Glutamatergic neuron (in vitro differentiated cells): ENCODE measurements at places on chromosomes 2 and 18. TPM values are rescaled to one million over a fixed set of nuclear protein-coding genes. Genes with fewer than 3 reads are reported as not detected.

MPP4 gene
- total RNA-seq, result 0.25 TPM

ITGB6 gene
- not detected for total RNA-seq

RAD51AP2 gene
- not detected for total RNA-seq

ZNF519 gene
- 18.5 TPM for total RNA-seq

D2HGDH gene
- total RNA-seq, result 12.5 TPM

MC4R gene
- total RNA-seq, result not detected

DNA sequence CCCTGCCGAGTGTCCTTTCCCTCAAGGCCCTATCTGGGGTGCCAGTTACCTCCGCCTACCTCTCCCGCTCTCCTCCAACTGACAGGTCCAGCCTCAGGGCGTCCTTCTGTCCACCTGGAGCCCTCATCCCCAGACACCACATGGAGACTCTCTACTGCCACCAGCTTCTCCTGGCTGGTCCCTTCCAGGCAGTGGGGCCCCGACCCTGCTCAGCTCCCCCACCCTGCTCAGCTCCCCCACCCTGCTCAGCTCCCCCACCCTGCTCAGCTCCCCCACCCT lies 74.0 kb upstream of the ODC1 start:
- DNase-seq, result no peak

- DNase-seq, result no peak
These were observed 120.0 kb downstream of the EPHA4 start for GRCh38 chr2:221451862-221452788.

DNA sequence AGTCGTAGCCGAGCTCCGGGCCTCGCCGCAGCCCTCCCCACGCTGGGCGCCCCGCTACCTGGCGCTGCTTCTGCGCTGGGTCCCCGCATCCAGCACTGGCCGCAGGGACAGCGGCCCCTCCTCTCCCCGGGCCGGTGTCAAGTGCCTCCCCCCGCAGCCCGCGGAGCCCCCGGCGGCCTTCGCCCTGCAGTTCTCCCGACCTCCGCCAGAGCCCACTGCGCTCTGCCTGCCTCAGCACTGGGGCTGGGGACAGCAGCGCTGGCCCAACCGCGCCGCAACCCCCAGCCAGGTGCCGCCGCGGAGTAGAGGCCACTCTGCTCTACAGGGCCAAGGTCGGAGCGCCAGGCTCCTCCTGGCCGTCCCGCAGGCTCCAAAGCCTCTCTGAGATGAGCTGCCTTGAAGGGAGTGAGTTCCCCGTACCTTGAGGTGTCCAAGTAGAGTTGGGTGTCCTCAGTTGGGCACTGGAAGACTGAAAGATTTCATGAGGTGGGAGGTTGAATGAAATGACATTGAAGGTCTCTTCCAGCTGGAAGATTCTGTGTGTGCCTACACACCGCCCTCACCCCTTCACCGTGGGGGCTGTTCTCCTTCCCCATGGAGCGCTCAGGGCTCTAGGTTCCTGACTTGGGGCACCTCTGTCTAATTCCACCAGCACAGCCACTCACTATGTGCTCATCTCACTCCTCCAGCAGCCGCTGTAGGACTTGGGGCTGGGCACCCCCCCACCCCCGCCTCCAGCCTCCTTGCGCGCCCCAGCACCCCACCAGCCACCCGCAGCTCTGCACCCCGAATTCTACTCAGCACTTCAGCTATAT lies 854 bp upstream of the DNMT3A start:
- peak; percentile 91 for DNase-seq

GRCh38 chr2:231917280-231918066 lies 8.7 kb downstream of the NPPC start:
- no peak for DNase-seq

DNA sequence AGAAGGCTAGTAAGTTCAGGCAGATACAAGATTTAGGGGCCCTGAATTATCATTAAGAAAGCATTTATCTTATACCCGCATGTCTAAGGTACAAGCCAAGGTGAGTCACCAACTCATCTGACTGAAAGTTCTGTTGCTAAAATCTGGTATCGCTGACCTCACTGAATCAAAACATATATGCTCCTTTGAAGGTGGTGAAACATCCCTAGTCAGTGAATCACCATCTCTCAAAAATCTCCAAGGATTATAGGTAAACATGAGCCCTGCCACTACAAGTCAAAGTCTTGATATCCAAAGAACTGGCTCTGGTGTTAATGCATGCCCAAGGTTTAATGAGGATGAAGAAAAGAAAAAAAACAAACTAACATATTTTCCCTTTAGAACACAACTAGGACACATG lies 43.5 kb downstream of the IRS1 start:
- no peak for DNase-seq

- no peak for DNase-seq
These were observed 4.5 kb downstream of the SMARCAL1 start for GRCh38 chr2:216416571-216417307.

- DNase-seq, result no peak
These were observed 114.6 kb downstream of the ZEB2 start for GRCh38 chr2:144405321-144405720.

GRCh38 chr2:16251511-16252225 lies 311.3 kb downstream of the MYCN start:
- DNase-seq, result no peak

DNA sequence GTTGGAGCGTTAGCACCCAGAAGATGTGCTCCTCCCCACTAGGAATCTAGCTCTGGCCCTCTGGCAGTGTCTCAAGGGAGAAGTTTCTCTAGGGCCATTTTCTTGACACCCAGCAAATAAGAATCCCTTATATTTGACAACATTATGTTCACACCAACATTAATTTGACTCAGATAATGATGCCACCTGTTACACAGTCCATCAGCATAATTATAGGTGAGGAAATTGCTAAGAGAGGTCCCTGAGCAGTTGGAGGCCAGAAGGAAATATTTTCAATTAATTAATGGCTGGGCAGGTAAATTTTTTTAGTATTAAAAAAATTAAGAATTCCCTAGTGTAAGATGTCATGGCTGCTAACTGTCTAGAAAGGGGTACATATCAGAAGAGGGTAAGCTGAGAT lies 36.5 kb downstream of the PRKCE start:
- DNase-seq, result no peak

DNA sequence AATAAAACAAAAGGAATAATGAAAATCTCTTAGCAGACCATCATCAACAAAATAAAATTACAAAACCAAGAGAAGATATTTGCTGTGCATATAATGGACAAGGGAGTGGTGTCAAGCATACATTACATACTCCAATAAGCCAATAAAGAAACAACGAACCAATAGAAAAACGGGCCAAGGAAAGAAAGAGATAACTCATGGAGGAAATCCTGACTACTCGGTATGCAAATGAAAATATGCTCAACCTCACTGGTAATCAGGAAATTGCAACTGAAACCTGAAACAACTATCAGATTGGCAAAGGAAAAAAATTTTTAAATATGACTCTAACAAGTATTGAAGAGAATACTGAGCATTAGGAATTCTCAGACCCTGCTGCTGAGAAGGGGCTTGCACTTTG lies 84.7 kb downstream of the BCL2 start:
- DNase-seq, result no peak

DNA sequence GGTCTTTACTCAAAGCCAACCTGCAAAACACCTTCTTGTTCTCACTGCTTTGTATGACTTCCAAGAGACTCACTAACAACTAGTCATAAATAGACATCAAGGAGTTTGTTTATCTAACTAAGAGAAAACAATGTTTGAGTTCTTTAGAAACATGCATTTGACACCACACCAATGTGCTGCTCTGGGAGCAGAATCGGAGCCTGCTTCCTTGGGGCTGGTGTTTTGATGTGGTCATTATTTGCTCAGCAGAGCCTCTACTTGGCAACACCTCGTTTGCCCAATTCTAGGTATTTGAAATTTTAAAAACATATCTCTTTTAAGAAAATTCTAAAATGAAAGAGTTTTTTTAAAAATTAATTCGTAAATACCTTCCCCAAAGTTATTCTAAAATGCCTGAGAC lies 167.5 kb downstream of the BCL2 start:
- DNase-seq, result no peak

DNA sequence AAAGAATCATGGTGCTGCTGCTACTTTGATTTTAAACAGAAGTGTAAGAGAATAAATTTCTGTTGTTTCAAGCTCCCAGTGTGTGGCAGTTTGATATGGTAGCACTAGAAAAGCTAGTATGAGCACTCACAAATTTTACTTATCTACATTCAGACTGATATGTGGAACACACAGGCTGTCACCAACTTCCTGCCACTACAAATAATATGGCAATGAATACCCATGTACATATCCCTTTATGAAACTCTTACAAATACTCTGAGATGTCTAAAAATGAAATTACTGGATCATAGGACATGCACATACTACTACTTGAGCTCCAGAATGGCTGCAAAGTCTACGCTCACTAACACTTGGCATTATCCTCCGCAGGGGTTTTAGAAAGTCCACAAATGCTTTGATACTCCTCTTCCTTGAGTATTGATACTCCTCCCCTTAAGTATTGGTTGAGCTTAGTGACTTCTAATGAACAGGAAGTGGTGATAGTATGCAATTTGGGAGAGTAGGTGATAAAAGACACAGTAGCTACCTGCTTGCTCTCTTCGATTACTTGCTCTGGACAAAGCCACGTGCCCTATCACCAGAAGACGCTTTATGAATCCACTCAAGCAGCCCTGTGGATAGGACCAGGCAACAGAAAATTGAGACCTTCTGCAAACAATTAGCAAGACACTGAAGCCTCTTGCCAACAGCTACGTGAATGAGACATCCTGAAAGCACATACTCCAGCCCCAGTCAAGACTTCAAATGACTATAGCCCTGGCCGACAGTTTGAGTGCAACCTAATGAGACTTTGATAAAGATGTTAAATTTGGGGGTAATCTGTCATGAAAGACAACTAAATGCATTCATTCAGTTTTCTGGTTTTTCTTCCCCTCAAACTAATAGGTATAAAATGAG lies 35.4 kb downstream of the FBXO11 start:
- DNase-seq, result no peak

GRCh38 chr18:55353806-55354205 lies 234.2 kb downstream of the TCF4 start:
- no peak for DNase-seq

DNA sequence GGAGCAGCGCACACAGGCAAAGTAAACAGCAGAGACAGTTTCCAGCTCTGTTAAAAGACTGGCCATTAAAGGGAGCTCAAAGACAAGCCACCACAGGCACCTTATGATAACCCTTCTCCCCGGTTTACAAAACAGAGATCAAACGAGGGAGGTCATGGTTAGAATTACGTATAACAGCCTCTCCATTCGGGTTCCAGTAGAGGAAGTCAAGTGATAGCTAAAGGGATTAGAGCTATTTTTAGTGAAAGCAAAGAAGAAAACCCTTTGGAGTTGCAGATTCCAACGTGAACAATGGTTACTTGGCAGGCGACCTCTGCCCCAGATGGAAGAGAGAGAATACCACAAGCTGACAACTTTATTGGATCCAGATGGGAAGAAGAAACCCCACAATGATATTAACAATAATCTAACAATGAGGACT lies 31.2 kb upstream of the EDAR start:
- DNase-seq, result no peak
